DMS153 (cell line): ENCODE measurements at places on chromosomes 7 and 10.

DNA sequence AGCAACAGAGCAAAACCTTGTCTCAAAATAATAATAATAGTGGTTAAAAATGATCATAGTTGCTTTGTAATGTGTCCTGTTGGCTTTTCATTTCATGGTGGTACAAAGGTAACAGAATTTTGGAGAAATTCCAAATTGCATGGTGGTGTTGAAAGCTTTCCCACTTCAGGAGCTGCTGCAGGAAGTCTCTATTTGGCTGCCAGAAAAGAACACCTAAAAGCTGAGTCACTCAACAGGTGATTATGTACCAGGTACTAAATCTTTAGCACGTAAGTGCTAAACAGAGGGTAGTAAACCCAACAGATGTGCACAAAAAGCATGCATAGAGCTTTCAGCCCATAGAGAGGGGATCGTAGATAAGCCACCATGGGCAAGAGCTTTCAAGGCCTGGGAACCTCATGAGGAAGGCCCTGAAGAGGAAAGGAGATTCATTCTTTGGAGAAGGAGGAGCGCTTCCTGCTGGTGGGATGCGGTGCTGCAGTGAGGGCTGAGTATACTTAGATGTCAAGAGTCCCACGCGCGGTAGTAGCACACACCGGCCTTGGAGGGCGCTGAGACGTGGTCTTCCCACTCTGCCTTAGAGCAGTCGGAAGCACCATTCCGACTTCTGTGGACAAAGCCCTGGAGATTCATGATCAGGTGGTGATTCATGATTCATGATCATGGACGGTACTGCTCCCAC lies 118.7 kb downstream of the RALA start:
- DNase-seq, result peak; percentile 92

DNA sequence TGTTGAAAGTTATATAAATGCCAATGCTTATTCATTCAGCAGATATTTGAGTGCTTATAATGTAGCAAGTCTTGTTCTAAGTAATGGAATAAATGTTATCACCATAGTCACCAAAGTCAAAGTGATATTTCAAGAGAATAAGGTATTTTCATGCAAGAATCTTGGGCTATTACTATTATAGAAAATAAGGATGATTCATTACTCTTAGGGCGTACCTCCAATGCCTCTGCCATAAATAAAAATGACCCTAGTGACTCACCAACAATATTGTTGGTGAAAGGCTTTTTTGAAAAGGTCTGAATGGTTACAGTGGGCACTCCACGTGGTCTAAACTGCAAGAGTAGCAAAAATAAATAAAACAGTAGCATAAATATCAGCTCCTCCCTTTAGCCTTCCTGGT lies 68.4 kb downstream of the RALA start:
- DNase-seq, result no peak

- no peak for DNase-seq
These were observed 59.9 kb downstream of the KCNMA1 start for GRCh38 chr10:77577666-77578229.

GRCh38 chr10:34406463-34407323 lies 408.4 kb downstream of the PARD3 start:
- no peak for DNase-seq

- no peak for DNase-seq
These were observed 11.0 kb downstream of the PHKG1 start for GRCh38 chr7:56081626-56082340.

- DNase-seq, result no peak
These were observed 109.1 kb downstream of the POLL start for GRCh38 chr10:101478956-101479355.

- DNase-seq, result no peak
These were observed 2.1 kb upstream of the PALD1 start for GRCh38 chr10:70476249-70477035.

GRCh38 chr10:12252882-12253546 lies 57.0 kb downstream of the CDC123 start:
- no peak for DNase-seq

DNA sequence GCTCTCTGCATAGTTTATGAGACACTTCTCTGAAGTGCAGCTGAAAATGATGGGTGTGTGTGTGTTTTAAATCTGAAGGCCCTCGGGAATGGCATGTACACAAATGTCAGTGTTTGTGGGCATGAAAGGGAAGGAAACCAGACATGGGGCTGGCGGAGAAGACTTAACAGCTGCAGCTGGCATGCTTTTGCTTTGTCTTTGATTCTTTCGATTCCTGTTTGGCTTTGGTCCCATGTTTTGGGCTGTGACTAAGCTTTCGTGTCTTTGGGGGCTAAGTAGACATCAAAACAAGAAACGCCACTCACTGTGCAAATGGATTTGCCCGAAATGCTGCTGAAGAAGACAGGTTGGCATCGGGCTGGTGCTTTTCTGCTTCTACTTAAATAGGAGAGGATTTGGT lies 179.3 kb downstream of the PFKFB3 start:
- DNase-seq, result no peak
